Hepatocyte (in vitro differentiated cells): ENCODE measurements at places on chromosomes 4 and X. TPM values are rescaled to one million over a fixed set of nuclear protein-coding genes. Genes with fewer than 3 reads are reported as not detected.
A peak's percentile ranks its signal among the peaks of the same experiment; 100 is the strongest.

The CYSLTR1 gene
- 0.11 and 0.50 TPM in 2 replicates for polyA plus RNA-seq

GRCh38 chr4:128670513-128670912 is 139.0 kb upstream of the JADE1 start:
- DNase-seq, result no peak

- peak; percentile 62 for DNase-seq
Observed at GRCh38 chrX:130393451-130394074, 8.1 kb upstream of the GPR119 start.

The DKC1 gene
- polyA plus RNA-seq, result 38.9 and 43.0 TPM in 2 replicates

- no peak for DNase-seq
Observed at GRCh38 chr4:24322511-24322910, 261.8 kb downstream of the DHX15 start.

DNA sequence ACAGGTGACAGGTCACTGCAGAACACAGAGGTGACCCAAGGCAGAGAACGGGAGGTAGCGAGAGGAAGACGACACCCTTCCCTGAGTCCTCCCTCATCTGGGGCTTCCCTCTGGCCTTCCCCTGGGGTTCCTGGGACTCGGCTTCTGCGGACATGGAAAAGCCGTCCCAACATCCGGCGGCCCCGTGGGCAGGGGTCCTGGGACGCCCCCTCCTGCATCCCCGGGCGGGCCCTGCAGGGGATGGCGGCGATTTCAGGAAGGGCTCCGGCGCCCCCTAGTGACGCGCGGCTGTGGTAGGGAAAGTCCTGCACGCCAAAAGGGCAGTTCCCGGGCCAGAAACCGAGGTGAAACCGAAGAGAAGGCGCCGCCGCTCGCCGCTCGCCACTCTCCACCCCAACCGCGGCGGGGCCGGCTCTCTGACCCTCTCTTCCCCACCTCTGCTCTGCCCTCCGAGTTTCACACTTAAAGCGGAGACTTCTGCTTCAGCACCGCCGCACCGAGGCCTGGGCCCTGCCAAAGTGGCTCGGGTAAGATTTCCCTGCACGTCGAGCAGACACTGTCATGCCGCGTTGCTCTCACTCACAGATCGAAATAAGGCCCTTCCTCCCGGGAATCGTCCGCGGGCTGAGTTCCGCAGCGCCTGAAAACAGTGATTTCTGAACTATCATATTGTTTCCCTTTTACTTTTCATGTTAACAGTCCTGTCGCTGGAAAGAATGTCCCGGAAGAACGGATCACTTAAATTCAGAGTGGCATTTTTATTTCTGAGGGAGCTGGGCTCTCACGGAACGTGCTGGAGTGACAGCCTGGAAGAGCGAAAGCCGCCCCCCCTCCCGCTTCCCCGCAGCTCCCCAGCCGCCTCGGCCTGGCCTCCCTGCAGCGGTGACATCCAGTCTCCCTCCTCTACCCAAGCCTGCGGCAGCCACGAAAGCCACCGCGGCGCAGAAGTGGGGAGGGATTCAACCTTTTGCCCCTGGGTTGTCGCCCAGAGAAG is 110.6 kb downstream of the DCTD start:
- peak; percentile 90 for DNase-seq

- DNase-seq, result no peak
Observed at GRCh38 chr4:121227341-121227792, 63.2 kb upstream of the TNIP3 start.

- DNase-seq, result no peak
Observed at GRCh38 chr4:98514741-98515469, 143.5 kb downstream of the TSPAN5 start.

The PRDM8 gene
- polyA plus RNA-seq, result 0.65 and 0.66 TPM in 2 replicates

The FAM149A gene
- polyA plus RNA-seq, result 3.7 and 6.9 TPM in 2 replicates

The TMPRSS11A gene
- polyA plus RNA-seq, result 0.07 TPM in 1 of 2 replicates, not detected in the other

- DNase-seq, result peak; percentile 37
Observed at GRCh38 chr4:37967736-37968135, 7.5 kb downstream of the PTTG2 start.

The PCDH7 gene
- polyA plus RNA-seq, result 34.0 and 37.2 TPM in 2 replicates

- no peak for DNase-seq
Observed at GRCh38 chr4:99071159-99071558, 17.4 kb downstream of the ADH5 start.

The MTNR1A gene
- polyA plus RNA-seq, result 0.16 TPM in 1 of 2 replicates, not detected in the other

- no peak for DNase-seq
Observed at GRCh38 chrX:135416546-135416945, 5.2 kb upstream of the SMIM10L2A start.

GRCh38 chr4:98434816-98435215 is 173.6 kb downstream of the RAP1GDS1 start:
- no peak for DNase-seq

The CLTRN gene
- polyA plus RNA-seq, result 22.7 and 32.6 TPM in 2 replicates

DNA sequence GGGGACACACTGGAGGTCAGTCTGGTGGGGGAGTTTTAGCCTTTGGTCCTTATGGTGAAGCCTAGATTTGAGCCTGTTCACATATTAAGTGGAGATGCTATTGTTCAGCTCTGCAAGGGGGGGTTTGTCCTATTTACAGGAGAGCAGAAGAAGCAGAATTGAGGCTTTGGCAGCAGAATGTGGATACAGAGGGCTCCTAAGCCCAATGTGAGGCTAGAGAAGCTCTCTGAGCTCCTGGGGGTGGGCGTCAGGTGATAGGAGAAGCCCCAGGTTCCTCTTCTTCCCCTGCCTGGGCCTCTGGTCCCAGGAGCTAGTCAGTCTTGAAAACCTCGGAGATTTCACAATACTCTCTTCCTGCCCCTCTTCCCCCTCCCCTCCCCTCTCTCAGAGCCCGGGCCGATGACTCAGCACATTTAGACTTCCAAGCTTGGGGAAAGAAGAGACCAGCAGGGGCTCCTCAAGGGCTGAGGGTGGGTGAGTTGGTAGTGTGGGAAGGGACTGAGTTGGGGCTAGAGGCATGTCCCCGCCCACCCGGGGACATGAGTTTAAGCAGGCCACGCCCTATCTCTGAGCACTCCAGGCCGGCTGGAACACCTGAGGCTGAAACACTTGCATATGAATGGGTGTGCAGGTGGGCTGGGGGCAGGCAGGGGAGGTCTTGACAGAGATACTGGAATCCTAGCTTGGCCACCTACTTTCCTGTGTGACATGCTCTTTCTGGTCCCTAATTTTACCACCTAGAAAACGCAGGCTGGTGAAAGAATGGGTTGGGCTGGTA is 3.4 kb downstream of the TFE3 start:
- peak; percentile 93 for DNase-seq

The IL13RA2 gene
- polyA plus RNA-seq, result not detected in 2 replicates

DNA sequence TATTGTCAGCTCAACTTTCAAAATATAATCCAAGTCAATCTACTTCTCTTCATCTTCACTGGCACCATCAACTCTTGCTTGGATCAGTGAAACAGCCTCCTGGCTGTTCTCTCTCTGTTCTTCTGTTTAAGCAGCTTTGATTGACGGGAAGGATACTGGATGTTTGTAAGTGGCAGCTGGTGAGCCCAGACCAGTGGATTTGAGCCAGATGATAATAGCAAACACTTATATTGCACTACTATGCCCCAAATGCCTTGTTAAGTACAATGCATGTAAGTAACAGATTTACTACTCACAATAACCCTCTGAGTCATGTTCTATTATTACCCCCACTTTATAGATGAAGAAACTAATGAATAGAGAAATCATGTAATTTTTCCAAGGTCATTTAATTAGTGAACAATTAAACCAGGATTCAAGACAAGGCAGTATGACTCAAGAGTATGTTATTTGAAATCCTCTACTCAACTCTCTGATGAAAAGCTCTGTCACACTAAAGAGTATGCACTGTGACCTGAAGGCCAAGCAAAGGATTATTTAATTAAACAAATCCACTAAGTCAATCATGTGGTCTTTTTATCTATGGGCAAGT is 44.8 kb downstream of the SPANXN3 start:
- DNase-seq, result no peak

DNA sequence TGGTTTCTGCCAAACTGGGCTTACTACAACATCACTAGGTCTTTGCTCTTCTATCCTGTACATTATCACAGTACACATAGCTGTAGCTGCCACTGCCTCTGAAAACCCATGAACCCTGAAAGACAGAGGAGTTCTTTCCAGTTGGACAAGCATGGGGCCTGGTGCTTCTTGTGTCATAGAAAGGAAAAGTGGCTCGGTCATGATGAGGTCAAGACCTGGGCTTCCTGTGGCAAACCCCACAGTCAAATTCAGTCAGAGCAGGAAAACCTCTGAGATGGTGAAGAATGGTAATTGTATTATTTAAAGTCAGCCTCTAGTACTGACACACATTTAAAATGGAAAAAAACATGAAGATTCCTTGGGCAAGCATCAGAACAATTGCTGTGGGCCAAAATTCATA is 133.3 kb upstream of the PRPS2 start:
- no peak for DNase-seq

GRCh38 chrX:135383249-135383648 is 38.5 kb upstream of the SMIM10L2A start:
- DNase-seq, result no peak

The CLNK gene
- not detected in 2 replicates for polyA plus RNA-seq

DNA sequence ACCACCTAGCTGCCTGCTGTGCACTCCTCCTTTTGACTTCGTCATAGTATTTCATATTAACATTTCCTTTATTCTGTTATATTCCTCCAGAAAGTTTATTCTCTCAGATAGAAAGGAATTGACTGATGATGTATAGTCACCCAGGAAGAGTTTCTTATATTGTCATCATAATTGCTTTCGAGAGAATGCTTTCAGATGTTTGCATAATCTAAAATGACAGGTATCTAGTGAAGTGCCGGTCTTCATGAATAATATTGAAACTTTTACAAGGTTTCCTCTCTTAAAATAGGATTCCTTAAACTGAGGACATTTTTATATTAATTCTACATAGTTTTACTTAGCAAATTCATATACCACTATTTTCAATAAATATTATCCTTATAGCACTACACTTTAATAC is 10.1 kb downstream of the SEC24D start:
- no peak for DNase-seq

DNA sequence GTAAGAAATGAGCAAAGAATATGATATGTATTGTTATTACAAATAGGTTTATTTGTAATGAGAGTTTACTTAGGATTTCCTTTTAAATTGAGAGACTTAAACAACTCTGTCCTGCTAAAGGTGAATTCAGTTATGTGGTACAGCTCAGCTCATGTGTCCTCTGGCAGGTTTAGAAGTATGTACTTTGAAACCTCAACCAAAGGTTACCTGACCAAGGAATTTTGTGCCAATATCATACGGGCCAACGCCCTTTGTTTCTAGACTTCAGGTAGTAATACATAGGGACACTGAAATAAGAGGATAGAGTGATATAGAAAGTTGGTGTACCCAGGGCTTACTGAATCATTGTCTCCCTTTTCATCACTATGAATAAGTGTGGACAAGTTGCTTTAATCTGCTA is 25.7 kb downstream of the SLAIN2 start:
- DNase-seq, result no peak

The TRIM75 gene
- polyA plus RNA-seq, result not detected in 2 replicates

GRCh38 chrX:27350476-27350875 is 112.7 kb downstream of the PPP4R3C start:
- DNase-seq, result no peak

- no peak for DNase-seq
Observed at GRCh38 chr4:112279882-112280315, 5.8 kb downstream of the TIFA start.

DNA sequence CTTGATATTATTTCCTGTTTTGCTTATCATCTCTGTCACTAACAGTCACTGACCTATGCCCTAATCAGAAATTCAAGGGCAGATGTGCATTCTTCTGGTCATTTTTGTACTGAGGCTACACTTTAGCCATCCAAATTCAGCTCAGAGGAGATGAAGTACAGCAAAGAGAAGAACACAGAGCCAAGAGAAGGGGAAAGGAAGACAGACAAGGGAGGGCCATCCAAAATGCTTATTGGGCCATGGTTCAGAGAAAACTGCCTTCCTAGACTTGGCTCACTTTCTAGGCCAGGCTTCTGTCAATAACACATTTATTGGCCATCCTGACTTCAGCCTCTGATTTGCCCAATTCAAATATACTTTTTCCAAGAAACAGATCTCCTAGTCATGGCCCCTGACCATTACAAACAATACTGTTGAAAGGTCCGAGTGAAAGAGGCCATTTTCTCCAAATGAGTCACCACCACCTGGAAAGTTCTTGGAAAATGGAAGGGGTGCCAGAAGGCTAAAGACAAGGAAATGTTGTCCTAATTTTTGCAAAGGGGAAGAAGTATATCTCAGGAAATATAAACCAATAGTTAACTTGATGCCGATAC is 56.4 kb downstream of the DCX start:
- no peak for DNase-seq

- DNase-seq, result no peak
Observed at GRCh38 chr4:183971929-183972490, 66.9 kb downstream of the STOX2 start.

GRCh38 chr4:20351360-20352162 is 99.9 kb downstream of the SLIT2 start:
- DNase-seq, result no peak

DNA sequence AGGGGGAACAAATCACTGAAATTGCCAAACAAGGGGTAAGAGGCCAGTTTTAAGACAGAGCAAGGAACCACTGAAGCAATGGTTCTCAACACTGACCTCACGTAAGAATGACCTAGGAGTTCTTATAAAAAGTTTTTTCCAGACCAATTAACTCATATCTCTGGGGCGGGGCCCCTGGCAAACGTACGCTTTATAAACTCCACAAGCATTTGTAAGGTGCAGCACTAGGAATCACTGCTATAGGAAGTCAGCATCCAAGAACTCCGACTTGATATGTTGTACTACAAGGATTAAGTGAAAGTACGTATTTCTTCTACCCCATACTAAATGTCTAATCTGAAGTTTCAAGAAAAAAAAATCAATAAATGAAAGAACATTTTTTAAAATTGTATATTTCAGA is 269.9 kb downstream of the RCHY1 start:
- DNase-seq, result no peak

The DNAAF6 gene
- not detected in 2 replicates for polyA plus RNA-seq

GRCh38 chr4:47031751-47032404 is 511 bp downstream of the GABRB1 start:
- peak; percentile 35 for DNase-seq

DNA sequence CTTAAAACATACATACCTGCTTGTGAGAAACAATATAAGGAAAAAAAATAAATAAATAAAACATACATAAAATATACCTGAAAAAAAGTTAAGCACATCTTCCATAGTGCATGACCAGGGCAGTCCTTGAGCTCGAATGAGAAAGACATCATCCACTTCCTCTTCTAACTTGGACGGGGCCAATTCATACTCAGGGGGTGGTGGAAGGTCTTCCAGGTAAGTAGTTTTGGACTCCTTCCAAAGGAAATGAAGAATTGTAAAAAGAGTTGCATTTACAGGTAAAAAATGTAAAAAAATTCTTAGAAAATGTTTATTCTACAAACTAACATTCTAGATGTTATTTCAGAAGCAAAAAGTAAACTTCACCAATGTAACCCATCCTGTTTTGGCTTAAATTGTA is 3.6 kb downstream of the GRSF1 start:
- DNase-seq, result no peak

GRCh38 chr4:139511320-139511719 is 44.7 kb downstream of the SETD7 start:
- no peak for DNase-seq

The SORBS2 gene
- polyA plus RNA-seq, result 43.4 and 60.0 TPM in 2 replicates
